Hematopoietic multipotent progenitor cell treated with erythropoietin and hydrocortisone succinate and interleukin-3 and kit ligand, for 6 days (in vitro differentiated cells): ENCODE measurements at places on chromosomes 12 and 14.

- no peak for DNase-seq
Observed at GRCh38 chr12:60872219-60872618, 1276.4 kb downstream of the SLC16A7 start.

DNA sequence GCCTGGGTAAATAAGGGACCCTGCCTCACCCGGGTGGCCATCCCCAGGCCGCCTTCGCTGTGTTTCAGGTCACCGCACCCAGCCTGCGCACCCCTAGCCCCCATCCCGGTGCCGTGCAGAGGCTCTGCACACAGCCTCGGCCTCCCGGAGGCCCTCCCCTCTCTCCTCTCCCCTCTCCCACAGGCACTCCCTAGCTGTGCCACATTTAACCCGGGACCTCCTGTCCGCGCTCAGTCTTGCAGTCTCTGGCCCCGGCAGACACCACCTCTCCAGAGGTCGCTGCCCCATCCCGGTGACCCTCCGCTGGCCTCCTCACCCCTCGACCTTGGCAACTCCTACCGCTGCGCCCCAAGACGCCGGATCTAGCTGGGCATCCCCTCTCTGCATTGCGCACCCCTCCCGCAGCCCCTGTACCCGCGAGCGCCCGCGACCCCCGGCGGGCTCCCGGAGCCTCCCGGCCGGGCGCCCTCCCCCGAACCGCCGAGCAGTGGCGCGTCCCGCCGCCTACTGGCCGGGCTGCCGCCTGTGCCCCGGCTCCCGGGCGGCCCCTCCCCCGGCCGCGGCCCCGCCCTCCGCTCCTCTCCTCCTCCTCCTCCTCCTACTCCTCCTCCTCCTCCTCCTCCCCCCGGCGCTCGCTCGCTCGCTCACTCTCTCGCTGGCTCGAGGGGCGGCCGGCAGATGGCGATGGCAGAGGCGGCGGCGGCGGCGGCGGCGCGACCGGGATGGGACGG is 120.7 kb downstream of the AACS start:
- DNase-seq: peak; percentile 81

GRCh38 chr12:111846016-111846415 is 4.0 kb downstream of the MAPKAPK5 start:
- peak; percentile 17 for DNase-seq

- DNase-seq: no peak
Observed at GRCh38 chr12:1273051-1273450, 282.0 kb downstream of the ERC1 start.

GRCh38 chr12:95205685-95206084 is 11.6 kb downstream of the FGD6 start:
- DNase-seq: peak; percentile 17

GRCh38 chr12:98355933-98356332 is 159.5 kb upstream of the TMPO start:
- no peak for DNase-seq

GRCh38 chr12:31872831-31873604 is 86.2 kb upstream of the RESF1 start:
- DNase-seq: no peak

DNA sequence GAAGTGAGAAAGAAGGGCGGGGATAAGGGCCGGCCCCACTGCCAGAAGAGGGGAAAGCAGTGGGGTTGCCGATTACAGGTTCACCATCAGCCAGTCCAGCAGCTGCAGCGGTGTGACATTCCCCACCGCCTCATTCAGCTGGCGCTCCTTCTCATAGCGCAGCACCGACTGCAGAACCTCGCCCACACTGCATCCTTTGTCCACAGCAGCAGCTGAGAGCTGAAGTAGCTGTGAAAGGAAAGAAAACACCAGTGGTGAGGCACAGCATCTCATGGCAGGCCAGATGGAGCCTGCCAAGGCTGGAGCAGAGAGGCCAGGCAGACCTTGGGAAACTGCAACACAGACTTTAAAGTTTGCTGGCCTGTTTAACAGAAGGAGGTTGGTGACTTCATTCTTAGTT is 33.2 kb downstream of the AKAP3 start:
- DNase-seq: no peak

- DNase-seq: no peak
Observed at GRCh38 chr12:65443038-65443437, 164.6 kb downstream of the MSRB3 start.

DNA sequence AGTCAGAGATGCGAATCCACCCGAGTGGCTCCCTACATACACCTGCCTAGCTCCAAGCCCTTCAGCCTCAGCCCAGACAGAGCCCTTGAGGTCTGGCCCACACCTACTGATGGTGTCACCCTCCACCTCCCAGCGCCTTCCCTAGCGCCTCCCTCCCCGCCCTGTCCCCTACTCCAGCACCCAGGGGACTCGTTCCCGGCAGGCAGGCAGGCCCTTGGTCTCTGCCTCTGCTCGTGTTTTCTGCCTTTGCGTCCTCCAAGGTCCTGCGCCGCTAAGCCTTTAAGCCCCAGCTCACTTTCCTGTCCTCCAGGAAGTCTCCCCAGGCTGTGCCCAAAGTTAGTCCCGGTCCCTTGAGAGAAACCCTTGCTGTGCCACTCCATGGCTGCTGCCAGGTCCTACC is 12.7 kb downstream of the INF2 start:
- no peak for DNase-seq

GRCh38 chr12:121533394-121534090 is 47.3 kb downstream of the KDM2B start:
- no peak for DNase-seq

- peak; percentile 42 for DNase-seq
Observed at GRCh38 chr14:74875941-74876913, at the start of gene PROX2. PROX2 (minus strand) TSS chr14:74876145; CDS start chr14:74863834, 12,311 bp downstream.
